NCI-H446 (cell line): ENCODE measurements at places on chromosomes 12 and 14.

DNA sequence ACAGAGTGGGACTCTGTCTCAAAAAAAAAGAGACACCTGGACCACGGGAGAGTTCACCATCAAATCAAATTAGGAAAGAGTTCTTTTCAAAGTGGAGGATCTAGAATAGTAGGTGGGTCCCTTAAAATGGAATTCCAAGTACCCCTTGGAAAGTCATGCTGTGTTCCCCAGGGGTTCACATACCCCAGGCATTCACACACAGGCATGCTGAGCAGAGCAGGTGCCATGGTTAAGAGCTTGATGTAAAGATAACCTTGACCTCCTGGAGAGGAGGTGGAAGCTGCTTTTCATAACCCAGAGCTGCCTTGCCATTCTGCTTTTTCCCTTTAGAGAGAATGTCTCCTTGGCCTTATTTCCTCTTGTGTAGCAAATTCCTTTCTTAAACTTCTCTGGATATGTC is 14.2 kb upstream of the SRSF5 start:
- no peak for DNase-seq

DNA sequence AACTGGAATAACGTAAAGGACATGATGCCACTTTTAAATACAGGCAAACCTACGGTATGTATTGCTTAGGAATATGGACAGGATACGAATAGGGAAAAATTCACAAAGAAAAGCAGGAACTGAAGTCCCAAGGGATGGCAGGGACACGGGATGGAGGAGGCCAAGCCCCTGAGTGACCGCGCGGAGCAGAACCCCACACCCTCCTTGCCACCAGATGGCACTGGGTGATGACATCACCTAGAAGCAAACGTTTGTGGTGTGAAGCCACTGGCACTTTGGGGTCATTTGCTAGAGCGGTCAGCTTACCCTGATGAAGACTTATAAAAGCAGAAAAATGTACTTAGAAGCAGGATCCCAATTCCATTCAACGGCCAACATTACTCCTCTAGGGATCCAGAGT is 9.4 kb downstream of the DHX37 start:
- no peak for DNase-seq

GRCh38 chr12:51295651-51296050 is 25.4 kb upstream of the SMAGP start:
- DNase-seq = no peak

DNA sequence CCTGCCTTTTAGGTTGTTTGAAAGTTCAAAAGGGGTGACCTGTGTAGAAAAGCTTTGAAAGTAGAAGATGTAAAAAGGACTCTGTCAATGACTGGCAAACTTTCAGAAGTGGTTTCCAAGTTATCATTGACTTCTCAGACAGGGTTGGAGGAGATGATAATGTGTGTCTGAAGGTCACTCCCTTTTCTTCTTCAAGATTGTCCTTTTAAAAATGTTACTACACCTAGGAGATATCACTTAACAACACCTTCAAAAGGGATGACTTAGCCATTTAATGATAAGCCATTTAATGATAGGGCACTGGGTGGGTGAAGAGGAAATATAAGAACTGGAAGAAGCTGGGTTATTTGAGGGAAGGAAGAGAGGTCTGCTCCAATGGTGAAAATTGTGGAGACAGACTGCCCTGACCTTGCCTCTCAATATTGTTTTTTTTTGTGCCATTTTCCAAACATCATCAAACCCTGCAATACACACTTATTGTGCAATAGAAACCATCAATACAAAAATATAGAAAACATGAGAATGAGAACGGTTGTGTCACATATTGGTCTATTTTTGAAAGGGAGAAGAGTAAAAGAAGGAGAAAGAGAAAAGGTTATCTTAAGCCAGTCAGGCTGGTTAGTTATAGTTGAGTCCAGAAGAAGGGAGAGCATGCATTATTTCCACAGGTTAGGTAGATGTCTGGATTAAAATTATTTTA is 38.8 kb downstream of the BEST3 start:
- DNase-seq = no peak

GRCh38 chr12:31231611-31232360 is 94.2 kb downstream of the SINHCAF start:
- no peak for DNase-seq

- DNase-seq = no peak
Observed at GRCh38 chr14:74348735-74349463, 628 bp downstream of the VRTN start.

DNA sequence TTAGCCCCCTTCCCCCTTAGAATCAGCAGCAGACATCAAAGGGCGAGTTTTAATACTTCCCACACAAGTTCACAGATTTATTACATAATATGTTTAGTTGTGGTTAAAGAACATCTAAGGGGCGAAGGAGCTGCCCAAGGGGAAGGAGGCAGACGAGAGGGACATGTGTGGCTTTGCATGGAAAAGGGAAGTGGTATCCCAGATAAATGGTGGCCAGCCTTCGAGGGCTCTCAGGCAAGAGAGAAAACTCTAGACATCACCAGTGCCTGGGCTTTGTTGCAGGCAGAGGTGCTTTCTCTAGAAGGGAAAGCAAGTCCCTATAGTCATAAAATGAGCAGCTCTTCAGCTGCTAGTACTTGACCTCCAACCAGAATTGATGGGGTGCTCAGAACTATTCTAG is 121.2 kb downstream of the CACNA1C start:
- DNase-seq = no peak

DNA sequence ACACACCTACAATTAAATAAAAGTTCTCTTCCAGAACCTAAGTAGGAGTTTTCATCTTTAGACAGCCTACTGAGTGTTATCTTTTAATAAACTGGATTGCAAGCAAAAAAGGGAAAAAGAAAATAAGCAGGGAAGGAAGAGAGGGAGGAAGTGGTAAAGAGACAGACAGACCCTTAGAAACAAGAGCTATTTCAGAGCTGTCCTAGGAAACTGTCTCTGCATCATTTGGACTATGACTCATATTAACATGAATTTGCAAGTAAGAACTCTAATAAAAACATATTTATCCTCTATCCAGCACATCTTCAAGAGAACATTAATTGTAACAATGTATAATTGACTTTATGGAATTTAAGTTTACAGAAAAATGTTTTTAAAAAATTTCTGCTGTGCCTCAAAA is 438.8 kb upstream of the USP15 start:
- DNase-seq = no peak
